ENCODE measurements at places on chromosomes 2 and 18. TPM values are rescaled to one million over a fixed set of nuclear protein-coding genes. Genes with fewer than 3 reads are reported as not detected.

MPPE1 gene
- total RNA-seq = 21.9 TPM

SDC1 gene
- 68.0 TPM for total RNA-seq

ALPI gene
- not detected for total RNA-seq

PSD4 gene
- total RNA-seq = 4.7 TPM

IFIH1 gene
- 3.9 TPM for total RNA-seq

PSTPIP2 gene
- total RNA-seq = 8.7 TPM

DNA sequence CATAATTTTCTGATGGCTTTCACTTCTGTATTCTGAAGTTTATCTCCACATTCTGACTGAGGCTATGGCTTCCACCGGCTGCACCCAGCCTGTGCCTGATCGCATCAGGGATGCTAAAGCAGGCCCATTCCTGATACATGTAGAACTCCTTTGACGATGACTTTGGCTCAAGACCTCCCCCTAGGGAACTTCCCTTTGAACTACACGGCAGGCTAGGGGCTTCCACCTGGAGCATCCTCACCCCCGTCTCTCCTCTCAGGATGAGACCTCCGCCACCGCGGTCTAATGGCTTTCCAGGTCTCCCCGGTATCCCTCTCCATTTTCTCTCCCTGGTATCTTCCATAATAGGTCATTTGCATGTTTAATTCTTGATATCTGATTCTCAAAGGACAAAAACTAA, 214.9 kb upstream of the CHST9 start:
- no peak for DNase-seq

GRCh38 chr2:144519934-144520731, at the start of gene ZEB2:
Gene ZEB2 (minus strand): TSS chr2:144520119. CDS start chr2:144517350, 2,769 bp downstream.
- DNase-seq = peak; percentile 91

GRCh38 chr2:200338692-200339091, 32.2 kb downstream of the SPATS2L start:
- DNase-seq = no peak

- DNase-seq = peak; percentile 61
These were observed 232.6 kb downstream of the EN1 start for GRCh38 chr2:118614841-118615271.

DNA sequence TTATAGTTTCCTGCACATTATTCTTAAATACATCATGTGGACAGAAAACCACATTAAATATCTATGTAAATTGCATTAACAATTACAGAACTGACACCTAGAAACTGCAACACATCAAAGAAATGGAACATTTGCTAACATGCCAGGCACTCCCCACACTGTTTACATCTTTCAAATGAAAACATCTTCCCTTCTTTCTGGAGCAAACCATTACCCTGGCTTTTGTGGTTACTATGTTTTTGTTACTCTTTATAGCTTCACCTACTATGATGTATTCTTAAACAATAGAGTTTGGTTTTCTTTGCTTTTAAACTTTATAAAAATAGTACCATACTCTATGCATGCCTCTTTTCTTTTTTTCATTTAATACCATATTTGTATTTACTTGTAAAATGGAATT, 1894.5 kb upstream of the CELF4 start:
- DNase-seq = peak; percentile 57

GRCh38 chr2:135030826-135031225, 16.4 kb downstream of the MAP3K19 start:
- DNase-seq = peak; percentile 56

GRCh38 chr18:45374878-45375630, 240.2 kb upstream of the SLC14A2 start:
- no peak for DNase-seq

DNA sequence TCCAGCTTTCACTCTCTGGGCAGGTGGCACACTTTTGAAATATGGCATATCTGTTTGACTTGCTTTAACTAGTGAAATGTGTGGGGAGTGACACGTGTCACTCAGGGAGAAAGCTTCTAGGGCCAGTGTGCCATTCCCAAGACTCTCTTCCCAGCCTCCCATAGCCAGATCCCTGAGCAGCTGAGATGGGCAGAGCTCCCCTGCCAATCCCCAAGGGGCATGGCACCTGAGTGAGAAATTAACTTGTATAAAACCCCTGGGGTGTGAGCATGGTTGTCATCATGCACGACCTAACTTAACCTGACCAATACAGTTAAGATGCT, 39.0 kb upstream of the MARCO start:
- no peak for DNase-seq

Data from fibroblast of villous mesenchyme (primary cell).